ENCODE measurements at places on chromosomes 7 and 10. TPM values are rescaled to one million over a fixed set of nuclear protein-coding genes. Genes with fewer than 3 reads are reported as not detected.

DNA sequence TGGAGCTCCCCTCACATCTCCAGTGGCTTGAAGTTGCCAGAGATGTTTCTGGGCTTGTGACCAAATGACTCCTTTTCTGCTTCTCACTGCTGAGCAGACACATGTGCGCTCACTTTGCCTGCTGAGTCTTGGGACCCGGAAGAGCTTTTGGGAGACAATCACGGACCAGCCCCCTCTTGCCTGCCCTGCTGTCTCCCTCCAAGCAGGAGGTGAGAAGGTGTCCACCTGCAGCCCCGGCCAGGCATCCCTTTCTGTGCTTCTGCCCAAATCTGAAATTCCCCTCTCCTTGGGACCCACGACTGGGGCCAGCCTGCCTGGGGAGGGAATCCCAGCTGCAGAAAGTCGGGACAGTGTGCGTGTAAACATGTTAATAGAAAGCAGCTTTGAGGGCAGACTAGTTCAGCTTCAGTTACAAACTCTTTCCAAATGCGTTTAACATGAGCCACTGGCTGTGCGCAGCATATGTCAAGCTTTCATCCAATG is 31.7 kb downstream of the HTRA1 start:
- no peaks in the 10 kb centered on the region for H3K27me3 ChIP-seq
- no peaks in the 10 kb centered on the region for H3K36me3 ChIP-seq
- H3K27ac ChIP-seq: no peak overlapping the region
- peaks cover 9% of the 10 kb centered on the region for H3K4me1 ChIP-seq

DNA sequence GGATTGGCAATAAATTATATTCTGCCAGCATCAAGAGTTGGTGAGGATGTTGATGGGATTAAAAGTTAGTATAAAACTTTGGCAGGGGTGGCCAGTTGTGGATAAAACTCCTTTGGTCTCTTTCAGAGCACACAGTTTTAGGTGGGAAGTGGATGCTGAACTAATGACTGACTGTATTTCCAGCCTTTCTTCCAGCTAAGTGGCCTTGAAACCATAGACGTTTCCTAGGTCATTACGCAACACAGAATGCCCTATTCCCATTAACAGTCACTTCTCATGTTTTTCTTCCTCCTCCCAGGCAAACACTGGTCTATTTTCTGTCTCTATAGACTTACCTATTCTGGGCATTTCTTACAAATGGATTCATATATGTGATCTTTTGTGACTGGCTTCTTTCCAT is 467.4 kb downstream of the NEBL start:
- no peak overlapping the region for H3K4me3 ChIP-seq
- no peaks in the 10 kb centered on the region for H3K4me1 ChIP-seq
- H3K36me3 ChIP-seq: no peaks in the 10 kb centered on the region

GRCh38 chr7:18978108-18978495 is 139.3 kb downstream of the TWIST1 start:
- no peaks in the 10 kb centered on the region for H3K36me3 ChIP-seq
- no peak overlapping the region for H3K27ac ChIP-seq
- H3K4me1 ChIP-seq: no peaks in the 10 kb centered on the region
- no peaks in the 10 kb centered on the region for H3K27me3 ChIP-seq
- no peak for DNase-seq

GRCh38 chr10:118870467-118871243 is 115.9 kb upstream of the CACUL1 start:
- H3K27me3 ChIP-seq: no peaks in the 10 kb centered on the region
- H3K36me3 ChIP-seq: no peaks in the 10 kb centered on the region
- H3K4me1 ChIP-seq: no peaks in the 10 kb centered on the region
- H3K4me3 ChIP-seq: no peak overlapping the region
- H3K27ac ChIP-seq: no peak overlapping the region
- DNase-seq: no peak

- peaks cover 34% of the 10 kb centered on the region for H3K4me1 ChIP-seq
- no peaks in the 10 kb centered on the region for H3K27me3 ChIP-seq
- no peak for DNase-seq
- no peak overlapping the region for H3K4me3 ChIP-seq
- no peaks in the 10 kb centered on the region for H3K36me3 ChIP-seq
These were observed 26.5 kb upstream of the C10orf71 start for GRCh38 chr10:49272251-49273081.

TAS2R4 gene
- total RNA-seq: 0.16 TPM

CYP3A4 gene
- not detected for total RNA-seq
